ENCODE measurements at places on chromosomes 3 and 15. TPM values are rescaled to one million over a fixed set of nuclear protein-coding genes. Genes with fewer than 3 reads are reported as not detected.

The CYP8B1 gene
- not detected for total RNA-seq

The TGM4 gene
- not detected for total RNA-seq

The DZIP1L gene
- total RNA-seq, result 9.2 TPM

The PATL2 gene
- total RNA-seq, result 3.9 TPM

The MKRN3 gene
- 0.61 TPM for total RNA-seq

The FOXB1 gene
- not detected for total RNA-seq

The FYCO1 gene
- total RNA-seq, result 76.5 TPM

The PRICKLE2 gene
- total RNA-seq, result 66.3 TPM

The ACTR8 gene
- total RNA-seq, result 29.1 TPM

The GP5 gene
- total RNA-seq, result not detected

The SSR3 gene
- 123 TPM for total RNA-seq

The PRR23A gene
- total RNA-seq, result not detected

The KBTBD12 gene
- total RNA-seq, result 3.1 TPM

The BNC1 gene
- total RNA-seq, result not detected

The GP9 gene
- total RNA-seq, result not detected

The CHST13 gene
- 5.7 TPM for total RNA-seq

The EPHA3 gene
- total RNA-seq, result 2.0 TPM

The TEX9 gene
- total RNA-seq, result 5.7 TPM

The VWA5B2 gene
- 2.9 TPM for total RNA-seq

The SKOR1 gene
- total RNA-seq, result 0.58 TPM

The PAQR5 gene
- total RNA-seq, result 37.7 TPM

The NRROS gene
- total RNA-seq, result 1.1 TPM

The HIGD2B gene
- total RNA-seq, result not detected

The CALML4 gene
- 98.1 TPM for total RNA-seq

The CCR2 gene
- 3.4 TPM for total RNA-seq

The CELSR3 gene
- 2.7 TPM for total RNA-seq

The CLDN1 gene
- 0.57 TPM for total RNA-seq

The TMEM202 gene
- not detected for total RNA-seq

The FAM227B gene
- total RNA-seq, result 3.6 TPM

The TGM5 gene
- total RNA-seq, result not detected

The LCMT2 gene
- total RNA-seq, result 5.0 TPM
